Lower lobe of right lung (tissue), 2 donors: ENCODE measurements at places on chromosomes 12 and 14. TPM values are rescaled to one million over a fixed set of nuclear protein-coding genes. Genes with fewer than 3 reads are reported as not detected.

GRCh38 chr12:102527171-102527720 lies 46.9 kb upstream of the IGF1 start:
- no peaks in the 10 kb centered on the region for H3K4me1 ChIP-seq
- no peaks in the 10 kb centered on the region for H3K36me3 ChIP-seq
- no peak for DNase-seq
- H3K4me3 ChIP-seq = no peak overlapping the region
- no peak overlapping the region for H3K27ac ChIP-seq
- no peaks in the 10 kb centered on the region for H3K27me3 ChIP-seq

DNA sequence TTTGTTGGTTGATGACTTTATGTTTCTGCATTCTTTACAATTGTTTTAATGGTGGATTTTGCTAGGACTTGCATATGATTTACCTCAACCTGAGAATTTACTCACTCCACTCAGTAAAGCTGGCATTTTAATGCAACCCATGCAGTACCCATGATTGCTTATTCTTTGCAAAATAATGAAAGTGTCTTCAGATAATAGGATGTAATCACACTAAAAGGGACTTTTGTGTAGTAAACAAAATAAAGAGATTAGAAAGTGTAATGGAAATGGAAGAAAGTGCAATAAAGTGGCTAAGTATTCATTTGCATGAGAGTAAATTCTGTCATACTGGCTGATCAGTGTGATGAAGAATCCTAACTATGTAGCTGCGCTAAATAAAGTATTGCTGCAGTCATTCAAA lies 87.6 kb upstream of the NOVA1 start:
- H3K27ac ChIP-seq = no peak overlapping the region
- H3K27me3 ChIP-seq = no peaks in the 10 kb centered on the region
- no peak for DNase-seq

GRCh38 chr14:55281316-55281839 lies 10.2 kb downstream of the FBXO34 start:
- peaks cover 40% of the 10 kb centered on the region for H3K4me1 ChIP-seq
- no peak overlapping the region for H3K4me3 ChIP-seq
- DNase-seq = no peak
- no peaks in the 10 kb centered on the region for H3K27me3 ChIP-seq
- no peaks in the 10 kb centered on the region for H3K36me3 ChIP-seq

GRCh38 chr12:6334359-6334758 lies 7.5 kb downstream of the TNFRSF1A start:
- peak overlapping the region; percentile 94 for H3K4me3 ChIP-seq
- H3K27ac ChIP-seq = peak overlapping the region; percentile 96
- H3K27me3 ChIP-seq = no peaks in the 10 kb centered on the region
- peaks cover 74% of the 10 kb centered on the region for H3K36me3 ChIP-seq
- peaks cover 93% of the 10 kb centered on the region for H3K4me1 ChIP-seq

- no peaks in the 10 kb centered on the region for H3K4me1 ChIP-seq
- no peaks in the 10 kb centered on the region for H3K36me3 ChIP-seq
- no peak for DNase-seq
- no peak overlapping the region for H3K4me3 ChIP-seq
These were observed 860.9 kb upstream of the MDGA2 start for GRCh38 chr14:48536318-48536717.

GRCh38 chr14:92515546-92516343 lies 2.2 kb downstream of the RIN3 start:
- no peaks in the 10 kb centered on the region for H3K36me3 ChIP-seq
- peak overlapping the region; percentile 76 for H3K4me3 ChIP-seq
- no peak overlapping the region for H3K27ac ChIP-seq

Gene SLCO1B1
- not detected for total RNA-seq

Gene SERPINA12
- total RNA-seq = not detected

Gene METTL17
- total RNA-seq = 62.2 TPM

Gene CMTM5
- total RNA-seq = 1.4 TPM

Gene A2ML1
- total RNA-seq = not detected

Gene ZNF385A
- 28.3 TPM for total RNA-seq

Gene APOF
- not detected for total RNA-seq
